Omental fat pad (tissue), 4 donors: ENCODE measurements at places on chromosomes 7 and 10. TPM values are rescaled to one million over a fixed set of nuclear protein-coding genes. Genes with fewer than 3 reads are reported as not detected.

Gene UMAD1
- 12.6 TPM for total RNA-seq

GRCh38 chr10:74892839-74893238 lies 66.4 kb downstream of the KAT6B start:
- no peak for DNase-seq

GRCh38 chr7:50310361-50310760 lies 5.8 kb downstream of the IKZF1 start:
- no peak for DNase-seq

DNA sequence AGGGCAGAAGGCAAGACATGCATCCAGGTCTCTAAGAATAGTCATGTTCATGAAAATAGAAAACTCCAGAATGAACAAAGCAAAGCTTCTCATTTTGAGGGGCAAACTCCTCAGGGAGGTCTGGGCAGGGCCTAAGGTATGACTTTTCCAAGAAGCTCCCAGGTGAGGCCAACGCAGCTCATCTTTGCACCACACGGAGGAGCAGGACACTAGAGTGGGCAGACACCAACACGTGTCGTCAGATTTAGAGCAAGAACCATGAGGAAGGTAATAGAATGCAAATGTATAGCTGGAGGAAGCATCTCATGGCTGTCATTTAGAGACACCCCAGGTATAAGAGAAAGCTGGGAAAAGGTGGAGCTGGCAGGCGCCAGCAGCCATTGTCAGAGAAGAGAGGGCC lies 95.7 kb downstream of the WDFY4 start:
- DNase-seq = no peak

DNA sequence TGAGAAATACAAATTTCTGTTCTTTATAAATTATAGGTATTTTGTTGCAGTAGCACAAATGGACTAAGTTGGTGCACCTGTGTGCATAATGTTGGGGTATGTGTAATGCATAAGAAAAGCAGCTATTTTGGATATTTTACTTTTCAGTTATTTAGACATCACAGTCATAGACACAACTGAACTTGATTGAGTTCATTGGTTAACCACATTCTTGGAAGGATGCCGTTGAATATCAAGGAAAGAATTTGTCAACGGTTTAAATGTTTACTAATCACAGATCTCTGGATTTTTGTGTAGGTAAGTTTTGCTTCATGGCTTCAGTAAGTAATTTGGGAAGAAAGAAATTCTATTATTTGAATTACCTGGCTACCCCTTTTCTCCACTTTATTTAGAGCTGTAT lies 4.1 kb downstream of the OTUD1 start:
- DNase-seq = no peak

- no peak for DNase-seq
Observed at GRCh38 chr7:44460325-44460724, 30.1 kb downstream of the NUDCD3 start.

Gene TPK1
- total RNA-seq = 6.5 TPM

Gene PAPSS2
- total RNA-seq = 58.1 TPM

- DNase-seq = no peak
Observed at GRCh38 chr7:131498237-131498885, 58.1 kb downstream of the PODXL start.

Gene VIPR2
- total RNA-seq = 12.0 TPM

Gene C1GALT1
- 37.8 TPM for total RNA-seq
